Activated CD8-positive, alpha-beta memory T cell treated with anti-CD3 and anti-CD28 coated beads for 1 hour (primary cell): ENCODE measurements at places on chromosomes 1 and 21.

GRCh38 chr21:22224261-22224660, 1226.1 kb downstream of the NCAM2 start:
- no peak for DNase-seq

DNA sequence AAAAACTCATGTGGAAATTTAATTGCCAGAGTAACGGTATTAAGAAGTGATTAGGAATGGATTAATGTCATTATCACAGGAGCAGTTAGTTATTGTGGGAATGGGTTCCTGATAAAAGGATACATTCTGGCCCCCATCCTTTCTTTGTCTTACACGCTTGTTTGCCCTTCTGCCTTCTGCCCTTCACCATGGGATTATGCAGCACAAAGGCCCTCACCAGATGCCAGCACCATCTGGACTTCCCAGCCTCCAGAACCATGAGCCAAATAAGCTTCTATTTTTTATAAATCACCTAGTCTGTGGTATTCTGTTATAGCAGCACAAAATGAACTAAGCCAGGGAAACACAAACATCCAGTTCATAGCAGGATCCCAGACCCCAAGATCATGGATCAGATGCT, 33.9 kb upstream of the POU2F1 start:
- no peak for DNase-seq

DNA sequence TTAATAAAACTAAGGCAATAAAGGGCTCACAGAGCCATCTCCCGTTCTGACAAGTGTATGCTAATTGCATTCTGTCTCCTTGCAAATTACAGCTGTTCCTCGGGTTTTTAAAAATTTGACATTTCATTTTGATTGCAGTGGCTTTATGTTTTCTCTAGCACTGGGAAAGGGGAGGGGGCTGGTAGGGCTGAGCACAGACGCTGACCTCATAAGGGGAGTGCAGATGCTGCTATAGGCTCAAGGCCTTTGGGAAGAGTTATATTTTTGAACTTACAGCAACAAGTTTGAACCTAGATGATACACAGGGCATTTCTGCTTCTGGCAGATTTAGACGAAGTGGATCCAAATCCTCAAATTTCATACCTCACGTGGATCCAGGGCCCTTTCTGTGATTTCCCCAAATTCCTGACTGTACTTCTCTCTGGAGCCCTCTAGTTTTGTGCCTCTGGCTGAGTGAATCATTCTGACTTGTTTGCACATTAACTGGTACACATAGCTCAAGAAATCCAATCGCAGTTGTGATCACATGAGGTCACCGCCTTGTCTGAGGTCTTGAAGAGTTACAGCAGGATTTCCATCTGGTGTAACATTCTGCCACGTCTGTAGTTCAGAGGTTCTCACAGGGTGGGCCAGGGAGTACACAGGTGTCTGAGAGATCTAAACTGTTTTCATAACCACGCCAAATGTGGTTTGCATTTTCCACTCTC, 230.3 kb downstream of the C1orf94 start:
- DNase-seq, result no peak

- DNase-seq, result no peak
Measured at GRCh38 chr1:6823793-6824192, 38.5 kb downstream of the CAMTA1 start.

- peak; percentile 17 for DNase-seq
Measured at GRCh38 chr1:43414634-43415223, 25.0 kb downstream of the SZT2 start.

DNA sequence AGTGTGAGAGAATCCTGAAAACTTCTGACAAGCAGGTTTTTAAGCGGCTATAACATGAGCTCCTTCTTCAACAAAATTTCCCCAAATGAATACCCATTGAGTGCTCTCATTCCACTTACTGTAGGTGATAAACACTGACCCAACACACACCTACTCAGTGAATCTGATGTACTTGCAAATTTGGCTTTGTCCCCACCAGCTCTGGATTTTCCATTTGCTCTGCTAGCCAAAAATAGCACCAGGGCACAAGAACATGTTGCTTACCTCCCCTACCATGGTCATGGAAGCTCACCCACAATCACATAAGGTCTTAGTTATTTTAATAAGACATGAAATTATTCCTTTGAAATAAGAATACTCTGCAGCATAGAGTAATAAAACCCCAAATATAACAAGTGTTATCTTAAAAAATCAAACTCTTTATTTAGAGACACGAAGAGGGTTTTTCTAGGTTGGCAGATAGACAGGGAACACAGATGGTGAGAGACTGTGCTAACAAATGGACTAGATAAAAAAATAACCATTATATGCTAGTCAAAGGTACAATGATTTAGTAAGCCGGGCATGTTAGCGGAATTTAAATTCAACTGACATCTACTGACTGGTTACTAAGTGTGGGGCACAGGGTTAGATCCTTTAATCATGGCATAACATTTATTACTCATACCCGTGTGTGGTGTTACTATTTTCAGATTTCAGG, 291.9 kb downstream of the KCNH1 start:
- DNase-seq, result no peak

DNA sequence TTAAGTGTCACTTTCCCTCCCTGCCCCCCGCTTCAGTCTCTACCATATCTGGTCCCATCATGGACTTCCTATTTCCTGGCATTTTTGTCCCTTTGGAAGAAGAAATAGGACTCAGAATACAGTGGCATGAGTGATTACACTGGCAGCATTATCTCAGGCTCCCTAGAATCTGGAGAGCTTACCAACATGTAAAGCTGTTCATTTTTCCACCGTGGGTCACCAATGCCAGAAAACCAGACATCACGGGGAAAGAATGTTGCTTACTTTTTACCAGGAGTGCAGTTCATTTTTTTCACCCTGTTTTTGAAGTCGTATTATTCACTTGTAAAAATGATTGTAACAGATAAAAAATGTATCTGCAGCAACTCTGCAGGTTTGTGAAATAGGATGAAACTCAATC, 44.8 kb downstream of the BACH1 start:
- no peak for DNase-seq

DNA sequence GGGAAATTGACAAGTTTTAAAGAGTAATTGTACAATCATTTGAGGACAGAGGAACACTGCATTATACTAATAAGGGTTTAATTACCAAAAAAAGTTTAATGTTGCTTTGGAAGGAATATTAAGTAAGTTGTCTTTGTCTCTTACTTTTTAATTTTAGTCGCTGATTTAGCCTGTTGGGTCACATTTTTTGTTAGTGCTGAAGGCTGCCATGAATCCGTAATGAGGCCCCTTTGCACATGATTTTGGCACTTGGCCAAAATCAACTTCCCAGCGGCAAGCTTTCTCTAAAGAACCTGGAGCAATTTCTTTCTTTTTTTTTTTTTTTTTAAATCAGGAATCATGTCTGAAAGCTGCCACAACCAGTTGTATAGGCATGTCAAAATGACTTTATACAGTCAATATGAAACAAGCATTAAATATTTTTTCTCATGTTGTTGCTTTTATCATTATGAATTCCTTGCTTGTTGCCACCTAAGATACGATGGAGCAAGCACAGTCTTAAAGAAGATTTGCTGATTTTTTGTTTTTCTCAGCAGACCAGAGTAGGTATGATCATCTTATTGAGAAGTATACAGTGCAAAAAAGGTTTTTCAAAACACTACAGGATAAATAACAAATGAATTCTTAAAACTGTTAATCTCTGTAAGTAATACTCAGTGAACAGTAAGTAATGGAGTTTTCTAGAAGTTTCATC, 690.4 kb downstream of the USP25 start:
- DNase-seq, result no peak

GRCh38 chr1:58465176-58465575, 81.3 kb downstream of the OMA1 start:
- no peak for DNase-seq

DNA sequence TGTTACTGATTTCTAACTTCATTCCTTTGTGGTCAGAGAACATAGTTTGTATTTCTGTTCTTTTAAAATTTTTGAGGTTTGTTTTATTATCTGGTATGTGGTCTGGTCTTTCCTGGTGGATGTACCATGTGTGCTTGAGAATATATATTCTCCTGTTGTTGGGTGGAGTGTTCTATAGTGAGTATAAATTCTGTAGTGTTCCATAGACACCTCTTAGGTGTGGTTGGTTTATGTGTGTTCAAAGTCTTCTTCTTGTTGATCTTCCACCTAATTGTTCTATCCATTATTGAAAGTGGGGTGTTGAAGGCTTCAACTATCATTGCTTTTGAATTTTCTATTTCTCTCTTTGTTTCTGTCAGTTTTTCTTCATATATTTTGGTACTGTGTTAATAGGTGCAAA, 20.1 kb downstream of the PPP2R5A start:
- DNase-seq, result no peak
